ENCODE measurements at places on chromosomes 4 and X. TPM values are rescaled to one million over a fixed set of nuclear protein-coding genes. Genes with fewer than 3 reads are reported as not detected.

GRCh38 chr4:125750828-125751466 lies 436.2 kb downstream of the FAT4 start:
- peak; percentile 34 for DNase-seq

GRIA3 gene
- 2.3 TPM for polyA plus RNA-seq

TMPRSS11A gene
- polyA plus RNA-seq, result not detected

- no peak for DNase-seq
Measured at GRCh38 chr4:80911458-80911857, 119.0 kb upstream of the BMP3 start.

ANOS1 gene
- polyA plus RNA-seq, result 8.9 TPM

DACH2 gene
- 19.6 TPM for polyA plus RNA-seq

GRCh38 chr4:113404841-113405240 lies 355.4 kb downstream of the ANK2 start:
- DNase-seq, result peak; percentile 67

ARMCX1 gene
- polyA plus RNA-seq, result 51.5 TPM

DNA sequence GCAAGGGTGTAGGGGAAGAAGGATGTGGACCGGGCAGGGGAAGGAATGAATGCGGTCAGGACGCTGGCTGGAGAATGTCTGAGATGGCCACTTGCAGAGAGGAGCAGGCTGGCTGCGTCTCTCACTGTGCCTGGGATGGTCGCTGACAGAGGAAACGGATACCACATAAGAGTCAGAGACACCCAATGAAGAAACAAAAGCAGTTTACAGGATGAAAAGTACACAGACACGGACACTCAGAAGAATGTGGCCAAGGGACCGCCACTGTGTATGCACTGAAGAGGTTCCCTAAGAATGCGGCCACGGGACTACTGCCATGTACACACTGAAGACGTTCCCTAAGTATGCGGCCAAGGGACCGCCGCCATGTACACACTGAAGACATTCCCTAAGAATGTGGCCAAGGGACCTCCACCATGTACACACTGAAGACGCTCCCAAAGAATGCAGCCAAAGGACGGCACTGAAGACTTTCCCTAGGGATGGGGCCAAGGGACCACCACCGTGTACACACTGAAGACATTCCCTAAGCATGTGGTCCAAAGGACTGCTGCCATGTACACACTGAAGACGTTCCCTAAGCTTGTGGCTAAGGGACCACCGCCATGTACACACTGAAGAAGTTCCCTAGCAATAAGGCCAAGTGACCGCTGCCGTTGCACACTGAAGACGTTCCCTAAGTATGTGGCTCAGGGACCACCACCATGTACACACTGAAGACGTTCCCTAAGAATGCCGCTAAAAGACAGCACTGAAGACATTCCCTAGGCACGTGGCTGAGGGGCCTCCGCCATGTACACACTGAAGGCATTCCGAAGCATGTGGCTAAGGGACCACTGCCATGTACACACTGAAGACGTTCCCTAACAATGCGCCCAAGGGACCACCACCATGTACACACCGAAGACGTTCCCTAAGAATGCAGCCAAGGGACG lies 32.2 kb downstream of the DHRSX start:
- no peak for DNase-seq

- DNase-seq, result peak; percentile 12
Measured at GRCh38 chr4:45580334-45580733, 543.5 kb downstream of the GABRG1 start.

GRCh38 chr4:106816496-106816895 lies 219.6 kb downstream of the DKK2 start:
- DNase-seq, result no peak

GRCh38 chr4:163048447-163048846 lies 118.2 kb downstream of the NAF1 start:
- no peak for DNase-seq

- no peak for DNase-seq
Measured at GRCh38 chrX:143623657-143624056, 12.2 kb downstream of the SLITRK4 start.

- DNase-seq, result no peak
Measured at GRCh38 chr4:109472343-109472761, 38.7 kb downstream of the SEC24B start.

DNA sequence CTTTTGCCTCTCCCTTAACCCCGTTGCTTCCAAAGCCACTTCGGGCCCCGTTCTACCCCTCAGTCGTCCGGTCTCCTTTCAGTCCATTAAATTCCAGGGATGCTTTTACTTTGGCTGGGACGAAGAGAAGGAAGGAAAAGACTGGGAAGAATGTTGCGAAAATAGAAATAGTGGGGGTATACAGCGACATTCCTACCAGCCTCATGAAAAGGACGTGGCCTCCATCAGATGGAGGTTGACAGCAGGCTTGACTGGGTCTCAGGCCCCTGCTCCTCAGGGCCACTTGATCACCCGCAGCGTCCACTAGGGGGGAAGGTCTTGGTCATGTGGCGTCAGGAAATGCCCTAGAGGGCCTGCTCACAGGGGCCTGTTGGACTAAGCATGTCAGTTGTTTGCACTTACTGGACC lies 657 bp upstream of the ANKRD50 start:
- DNase-seq, result peak; percentile 78

DNA sequence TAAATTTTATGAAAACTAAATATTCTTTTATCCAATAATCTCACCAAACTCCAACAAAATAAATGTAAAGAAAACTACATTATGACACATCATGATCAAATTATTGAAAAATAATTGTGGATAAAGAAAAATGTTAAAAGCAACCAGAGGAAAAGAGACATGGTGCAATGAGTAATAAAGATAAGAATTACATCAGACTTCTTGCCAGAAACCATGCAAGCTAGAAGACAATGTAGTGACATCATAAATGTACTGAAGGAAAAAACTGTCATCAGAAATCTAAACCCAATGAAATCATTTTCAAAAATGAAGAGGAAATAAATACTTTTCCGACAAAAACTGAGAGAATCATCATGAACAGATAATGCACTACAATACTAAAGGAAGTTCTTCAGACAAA lies 135.9 kb upstream of the EOLA2 start:
- no peak for DNase-seq

DNA sequence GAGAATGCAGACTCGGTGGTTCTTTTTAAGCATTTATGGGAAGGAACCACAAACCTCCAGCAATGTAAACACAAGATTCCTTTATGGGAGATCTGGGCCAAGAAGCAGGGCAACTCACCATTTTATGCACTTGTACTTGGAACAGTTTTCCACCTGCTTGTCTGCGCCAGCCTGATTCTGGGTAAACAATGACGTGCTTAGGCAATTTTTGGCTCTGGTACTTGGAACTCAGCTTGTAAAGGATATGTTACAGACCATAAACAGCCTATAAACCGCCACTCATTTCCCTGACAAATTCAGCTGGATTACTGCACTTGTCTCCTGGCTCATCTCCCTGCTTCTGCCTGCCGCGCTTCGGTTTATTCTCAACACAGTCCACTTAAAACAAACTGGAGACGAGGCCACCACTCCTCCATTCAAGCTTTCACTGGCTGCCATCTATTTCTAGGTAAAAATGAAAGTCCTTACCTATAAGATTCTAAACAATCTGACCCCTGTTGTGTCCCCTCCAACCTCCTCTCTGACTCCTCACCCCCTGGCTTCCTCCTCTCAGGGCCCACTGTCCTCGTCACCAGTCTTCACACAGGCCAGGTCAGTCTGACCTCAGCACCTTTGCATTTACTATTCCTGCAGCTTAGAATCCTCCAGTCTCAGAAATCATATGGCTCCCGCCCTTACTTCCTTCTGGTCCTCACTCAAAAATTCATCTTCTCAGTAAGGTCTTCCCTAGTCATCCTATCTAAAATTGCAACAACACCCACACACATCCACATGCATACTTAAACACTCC lies 205.9 kb upstream of the GALNT7 start:
- DNase-seq, result no peak

DNA sequence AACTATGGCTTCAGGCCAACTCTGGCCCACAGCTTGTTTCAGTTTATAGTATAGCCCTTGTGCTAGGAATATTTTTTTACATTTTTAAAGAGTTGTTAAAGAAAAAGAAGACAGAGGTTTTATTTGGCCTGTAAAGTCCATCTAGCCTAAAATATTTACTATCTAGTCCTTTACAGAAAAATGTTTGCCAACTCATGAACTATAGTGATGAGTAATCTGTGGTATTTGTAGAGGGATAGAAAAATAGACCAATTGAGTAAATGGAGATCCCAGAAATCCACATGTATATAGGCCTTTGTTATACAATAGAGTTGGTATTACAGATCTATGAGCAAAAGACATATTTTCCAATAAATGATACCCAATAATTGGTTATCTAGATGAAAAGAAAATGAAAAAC lies 288.7 kb downstream of the PRDM5 start:
- DNase-seq, result no peak

PRDM5 gene
- 19.1 TPM for polyA plus RNA-seq

BMPR1B gene
- polyA plus RNA-seq, result 17.8 TPM

GRCh38 chrX:6678313-6678712 lies 143.4 kb upstream of the VCX3A start:
- DNase-seq, result no peak

GRCh38 chr4:139852612-139853269 lies 187.1 kb downstream of the MGST2 start:
- DNase-seq, result no peak

CD40LG gene
- 0.14 TPM for polyA plus RNA-seq

DNA sequence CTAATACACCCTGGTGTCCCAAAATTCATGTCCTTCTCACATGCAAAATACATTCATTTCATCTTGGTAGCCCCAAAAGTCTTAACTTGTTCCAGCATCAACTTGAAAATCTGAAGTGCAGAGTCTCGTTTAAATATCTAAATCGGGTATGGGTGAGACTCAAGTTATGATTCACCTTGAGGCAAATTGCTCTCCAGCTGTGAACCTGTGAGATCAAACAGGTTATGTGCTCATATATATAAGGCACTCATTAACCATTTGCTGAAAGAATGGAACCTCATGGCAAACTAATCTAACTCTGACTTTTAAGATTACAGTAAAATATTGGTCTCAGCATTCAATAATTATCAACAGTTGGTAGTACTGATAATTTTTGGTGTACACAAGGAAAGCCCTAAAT lies 55.5 kb downstream of the PDLIM5 start:
- DNase-seq, result no peak

GRCh38 chrX:78658845-78659744 lies at the start of gene RTL3:
TSS of gene RTL3 (minus strand) at chrX:78659328. CDS start at chrX:78658420, 908 bp downstream.
- no peak for DNase-seq

HCFC1 gene
- 45.7 TPM for polyA plus RNA-seq

- no peak for DNase-seq
Measured at GRCh38 chr4:56655209-56655626, 25.9 kb downstream of the HOPX start.

DNA sequence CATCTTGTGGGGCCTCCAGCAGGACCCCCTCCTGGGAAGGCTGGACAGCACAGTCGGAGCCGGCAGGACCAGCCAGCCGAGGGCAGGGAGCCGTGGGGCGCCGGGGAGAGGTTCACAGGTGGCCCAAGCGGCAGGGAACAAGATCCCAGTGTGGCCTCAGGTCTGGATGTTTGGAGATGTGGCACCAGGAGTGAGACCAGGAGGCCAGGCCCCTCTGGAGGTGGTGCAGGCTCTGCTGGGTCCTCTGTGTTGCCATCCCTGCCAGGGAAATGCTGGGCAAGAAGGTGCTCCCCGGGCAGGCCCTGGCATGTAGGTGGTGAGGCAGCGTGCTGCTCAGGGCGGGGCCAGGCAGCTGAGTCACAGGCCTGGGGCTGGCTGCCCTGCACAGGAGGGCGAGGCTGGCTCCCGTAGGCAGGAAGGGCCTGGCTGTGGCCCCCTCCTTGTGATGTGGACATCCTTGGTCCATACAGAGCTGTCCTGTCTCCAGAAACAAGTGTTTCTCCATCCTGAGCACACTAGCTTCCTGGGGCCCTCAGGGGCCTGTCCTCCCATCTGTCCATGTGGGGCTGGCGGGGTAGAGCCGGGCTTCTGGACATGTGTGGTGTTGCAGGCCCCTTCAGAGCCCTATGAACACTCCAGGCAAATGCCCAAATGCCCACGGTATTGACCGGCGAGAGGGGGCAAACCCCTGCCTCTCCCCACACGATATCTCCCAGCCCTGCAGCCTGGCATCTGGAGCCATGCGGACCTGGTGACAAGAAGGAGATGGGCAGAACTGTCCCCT lies 4.8 kb upstream of the HGFAC start:
- DNase-seq, result no peak

- no peak for DNase-seq
Measured at GRCh38 chrX:9378980-9379696, 85.7 kb upstream of the TBL1X start.

- DNase-seq, result no peak
Measured at GRCh38 chr4:133147921-133148689, 989 bp upstream of the PCDH10 start.

- DNase-seq, result no peak
Measured at GRCh38 chr4:41989994-41990364, 351 bp upstream of the SLC30A9 start.

GRCh38 chr4:153472122-153473037 lies 6.2 kb downstream of the TMEM131L start:
- no peak for DNase-seq

GRCh38 chr4:41428601-41429279 lies 109.2 kb upstream of the LIMCH1 start:
- DNase-seq, result no peak

PPP1R2C gene
- polyA plus RNA-seq, result not detected

- DNase-seq, result no peak
Measured at GRCh38 chr4:834368-835147, 8.6 kb upstream of the CPLX1 start.

MND1 gene
- 23.2 TPM for polyA plus RNA-seq

CTAG1A gene
- polyA plus RNA-seq, result not detected

- DNase-seq, result no peak
Measured at GRCh38 chr4:65538571-65538970, 131.7 kb downstream of the EPHA5 start.

- no peak for DNase-seq
Measured at GRCh38 chrX:119132316-119132715, 4.7 kb upstream of the KIAA1210 start.

DNA sequence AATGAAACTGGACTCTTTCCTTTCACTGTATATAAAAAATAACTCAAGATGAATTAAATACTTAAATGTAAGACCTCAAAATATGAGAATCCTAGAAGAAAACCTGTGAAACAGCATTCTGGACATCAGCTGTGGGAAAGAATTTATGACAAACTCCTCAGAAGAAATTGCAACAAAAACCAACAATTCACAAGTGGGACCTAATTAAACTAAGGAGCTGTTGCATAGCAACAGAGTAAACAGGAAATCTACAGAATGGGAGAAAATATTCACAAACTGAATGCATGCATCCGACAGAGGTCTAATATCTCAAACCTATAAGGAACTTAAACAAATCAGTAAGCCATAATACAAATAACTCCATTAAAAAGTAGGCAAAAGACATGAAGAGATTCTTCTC lies 851.7 kb upstream of the PCDH10 start:
- peak; percentile 13 for DNase-seq

GRCh38 chr4:124753941-124754581 lies 41.5 kb upstream of the ANKRD50 start:
- DNase-seq, result no peak

ADH1B gene
- polyA plus RNA-seq, result 25.0 TPM

SMIM43 gene
- polyA plus RNA-seq, result 0.62 TPM
